ENCODE measurements at places on chromosomes 4 and X. TPM values are rescaled to one million over a fixed set of nuclear protein-coding genes. Genes with fewer than 3 reads are reported as not detected.

GRCh38 chr4:39961311-39961877, 16.3 kb downstream of the PDS5A start:
- DNase-seq: no peak

- no peak for DNase-seq
Measured at GRCh38 chr4:1767061-1767769, 25.9 kb upstream of the FGFR3 start.

Gene PTTG2
- polyA plus RNA-seq: not detected

Gene GPRASP1
- polyA plus RNA-seq: 13.7 TPM
